ENCODE measurements at places on chromosomes 1 and 21. TPM values are rescaled to one million over a fixed set of nuclear protein-coding genes. Genes with fewer than 3 reads are reported as not detected.
A peak's percentile ranks its signal among the peaks of the same experiment; 100 is the strongest.

Gene EFNA1
- 51.0 TPM for total RNA-seq

DNA sequence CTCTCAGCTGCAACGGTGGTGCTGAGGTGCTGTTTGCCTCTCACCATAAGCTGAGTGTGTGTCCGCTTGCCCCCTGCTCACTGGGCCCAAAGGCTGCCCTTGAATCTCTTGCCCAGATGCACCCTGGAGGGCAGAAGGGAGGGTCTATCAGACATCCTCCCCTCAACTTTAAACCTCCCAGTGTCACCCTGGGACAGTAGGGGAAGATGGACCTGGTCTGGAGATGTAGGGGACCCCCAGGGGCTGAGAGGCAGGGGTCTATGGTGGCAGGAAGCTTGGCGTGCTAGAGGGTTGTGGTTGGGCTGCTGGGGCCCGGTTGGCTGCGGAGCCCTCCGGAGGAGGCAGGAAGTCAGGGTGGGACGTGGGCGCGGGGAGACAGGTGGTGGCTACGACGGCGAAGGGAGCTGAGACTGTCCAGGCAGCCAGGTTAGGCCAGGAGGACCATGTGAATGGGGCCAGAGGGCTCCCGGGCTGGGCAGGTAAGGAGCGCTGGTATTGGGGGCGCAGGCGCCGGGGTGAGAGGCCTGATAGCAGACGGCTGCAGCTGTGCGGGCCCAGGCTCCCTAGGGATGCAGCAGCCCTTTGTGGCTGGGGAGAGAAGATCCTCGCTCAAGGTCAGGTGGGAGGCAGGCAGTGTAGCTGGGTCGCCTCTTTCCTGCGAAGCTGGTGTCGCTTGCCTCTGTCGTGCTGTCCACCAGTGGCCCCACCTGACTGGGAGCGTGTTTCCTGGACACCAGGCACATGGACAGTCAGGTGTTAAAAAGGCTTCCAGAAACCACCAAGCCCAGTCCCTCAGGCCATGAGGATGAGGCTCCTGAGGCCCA, at the start of gene LCK:
Gene LCK (plus strand): TSS at position 373 of the 824 bp plus-strand sequence. CDS start 23,065 bp downstream, outside the sequence.
- no peak for DNase-seq

- peak; percentile 49 for DNase-seq
Observed at GRCh38 chr1:245154429-245155271, at the start of gene KIF26B. Gene KIF26B, plus strand, starts transcription at chr1:245154985. Its CDS starts 440 bp downstream, at chr1:245155425.

DNA sequence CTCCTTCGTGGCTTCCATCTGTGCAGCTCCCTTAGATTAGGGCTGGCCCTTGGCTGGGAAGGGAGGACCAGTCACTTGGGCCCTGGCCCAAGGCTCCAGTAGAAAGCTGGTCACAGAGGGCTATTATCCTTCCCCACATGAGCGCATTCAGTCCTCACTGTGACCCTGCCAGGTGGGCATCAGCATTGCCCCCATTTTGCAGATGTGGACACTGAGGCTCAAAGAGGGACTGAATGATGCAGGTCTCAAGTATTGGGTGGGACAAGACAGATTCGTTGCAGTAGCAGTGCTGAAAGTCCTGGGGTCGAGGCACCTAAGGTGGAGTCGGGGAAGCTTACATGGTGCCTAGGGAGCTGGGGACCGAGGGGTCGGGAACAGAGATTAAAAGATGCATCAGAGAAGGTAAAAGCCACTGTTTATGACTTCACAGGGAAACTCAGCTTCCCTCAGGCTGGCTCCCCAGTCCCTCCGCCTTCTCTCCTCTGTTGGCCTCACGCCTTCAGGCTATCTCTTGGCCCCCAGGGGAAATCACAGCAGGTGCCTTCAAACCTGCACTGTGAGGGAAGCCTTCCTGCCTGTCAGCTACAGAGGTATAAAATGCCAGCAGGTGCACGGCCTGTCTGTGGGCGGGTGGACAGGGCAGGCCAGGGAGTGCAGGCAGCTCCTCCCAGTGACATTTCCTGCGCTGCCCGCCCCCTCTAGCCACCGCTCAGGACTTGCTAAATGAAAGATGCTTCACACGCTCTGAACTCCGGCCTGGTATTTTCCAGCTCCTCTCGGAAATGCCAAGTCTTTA, 178.4 kb downstream of the GRIK3 start:
- no peak for DNase-seq

Gene AMY2A
- total RNA-seq, result not detected

- DNase-seq, result no peak
Observed at GRCh38 chr1:112866151-112866550, 89.8 kb downstream of the SLC16A1 start.

DNA sequence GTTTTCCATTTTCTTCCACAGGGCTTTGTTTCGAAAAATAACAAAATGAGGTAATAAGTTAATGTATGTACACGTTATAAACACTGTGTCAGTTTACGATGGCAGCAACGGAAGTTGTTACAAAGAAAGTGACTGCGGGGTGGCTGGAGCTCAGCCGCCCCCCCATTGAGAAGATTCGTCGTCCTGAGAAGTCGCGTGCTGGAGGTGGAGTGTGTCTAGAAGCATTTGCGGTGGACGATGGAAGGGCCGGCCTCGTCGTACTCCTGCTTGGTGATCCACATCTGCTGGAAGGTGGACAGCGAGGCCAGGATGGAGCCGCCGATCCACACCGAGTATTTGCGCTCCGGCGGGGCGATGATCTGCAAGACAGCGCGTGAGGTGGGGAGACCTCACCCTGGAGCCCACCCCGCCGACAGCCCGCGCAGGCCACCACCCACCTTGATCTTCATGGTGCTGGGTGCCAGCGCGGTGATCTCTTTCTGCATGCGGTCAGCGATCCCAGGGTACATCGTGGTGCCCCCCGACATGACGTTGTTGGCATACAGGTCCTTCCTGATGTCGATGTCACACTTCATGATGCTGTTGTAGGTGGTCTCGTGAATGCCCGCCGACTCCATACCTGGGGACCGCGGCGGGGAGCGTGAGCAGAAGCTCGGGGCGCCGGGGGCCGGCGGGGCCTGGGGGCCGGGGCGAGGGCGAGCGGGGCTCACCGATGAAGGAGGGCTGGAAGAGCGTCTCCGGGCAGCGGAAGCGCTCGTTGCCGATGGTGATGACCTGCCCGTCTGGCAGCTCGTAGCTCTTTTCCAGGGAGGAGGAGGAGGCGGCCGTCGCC, 2.4 kb downstream of the ACTA1 start:
- no peak for DNase-seq

Gene NPPA
- 5.5 TPM for total RNA-seq

Gene CHIA
- not detected for total RNA-seq

DNA sequence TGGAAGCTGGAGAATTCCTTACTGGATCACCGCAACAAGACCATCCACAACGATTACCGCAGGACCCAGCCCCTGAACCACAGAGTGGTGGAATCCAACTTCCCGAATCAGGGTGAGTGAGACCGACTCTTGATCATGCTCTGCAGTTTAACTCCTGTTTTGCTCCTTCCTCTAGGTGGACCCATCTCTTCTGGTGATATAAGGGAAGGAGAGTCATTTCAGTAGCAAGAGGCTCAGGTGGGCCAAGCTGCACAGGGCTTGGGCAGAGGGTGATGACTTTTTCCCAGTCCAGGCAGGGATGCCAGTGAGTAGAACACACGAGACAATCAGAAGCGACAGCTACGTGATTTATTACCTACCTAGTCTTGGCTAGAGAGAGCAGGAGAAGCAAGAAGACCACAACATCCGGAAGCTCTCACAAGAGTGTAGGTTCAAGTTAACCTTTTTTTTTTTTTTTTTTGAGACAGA, 25.2 kb downstream of the CA6 start:
- DNase-seq, result no peak

Gene TFAP2E
- 0.37 TPM for total RNA-seq

DNA sequence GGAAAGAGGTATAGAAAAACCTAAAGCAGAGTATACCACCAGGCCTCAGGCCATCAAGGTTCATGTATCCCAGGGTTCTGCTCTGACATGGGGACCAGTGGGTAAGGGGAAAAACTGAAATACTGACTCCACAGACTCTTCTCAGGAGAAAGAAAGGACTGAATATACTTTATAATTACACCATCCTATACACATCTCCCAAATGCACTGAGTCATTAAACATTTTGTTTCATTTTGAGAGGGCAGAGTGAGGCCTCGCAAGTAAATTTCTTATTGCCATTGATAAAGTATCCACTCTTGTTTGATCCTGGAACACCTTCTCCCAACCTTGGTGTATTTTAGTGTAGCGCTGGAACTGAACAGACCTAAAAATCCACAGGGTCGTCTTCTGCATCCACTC, 247.9 kb downstream of the SLC45A1 start:
- DNase-seq, result no peak

- DNase-seq, result no peak
Observed at GRCh38 chr21:35394634-35395369, 345.7 kb upstream of the RUNX1 start.

GRCh38 chr1:187641463-187641862, 812.7 kb downstream of the PLA2G4A start:
- no peak for DNase-seq

DNA sequence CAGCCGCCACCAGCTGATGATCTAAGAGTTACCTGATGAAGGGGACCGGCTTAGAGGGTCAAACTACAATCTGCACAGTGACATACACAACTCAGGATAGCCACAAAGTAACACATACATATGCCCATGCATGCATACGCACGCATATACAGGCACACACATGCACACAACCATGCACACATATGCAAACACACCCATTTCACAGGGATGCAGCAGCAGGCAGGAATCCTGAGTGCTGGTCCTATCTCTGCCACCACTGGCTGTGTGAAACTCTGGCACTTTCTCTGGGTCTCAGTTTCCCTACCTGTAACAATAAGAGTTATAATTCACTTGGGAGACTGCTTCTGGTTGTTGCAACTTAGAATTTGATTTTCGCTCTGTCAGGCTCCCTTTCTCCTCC, 520.2 kb downstream of the PTPRU start:
- no peak for DNase-seq

Gene TMOD4
- total RNA-seq, result 0.62 TPM

GRCh38 chr21:45160198-45160597, 85.8 kb downstream of the ADARB1 start:
- no peak for DNase-seq

DNA sequence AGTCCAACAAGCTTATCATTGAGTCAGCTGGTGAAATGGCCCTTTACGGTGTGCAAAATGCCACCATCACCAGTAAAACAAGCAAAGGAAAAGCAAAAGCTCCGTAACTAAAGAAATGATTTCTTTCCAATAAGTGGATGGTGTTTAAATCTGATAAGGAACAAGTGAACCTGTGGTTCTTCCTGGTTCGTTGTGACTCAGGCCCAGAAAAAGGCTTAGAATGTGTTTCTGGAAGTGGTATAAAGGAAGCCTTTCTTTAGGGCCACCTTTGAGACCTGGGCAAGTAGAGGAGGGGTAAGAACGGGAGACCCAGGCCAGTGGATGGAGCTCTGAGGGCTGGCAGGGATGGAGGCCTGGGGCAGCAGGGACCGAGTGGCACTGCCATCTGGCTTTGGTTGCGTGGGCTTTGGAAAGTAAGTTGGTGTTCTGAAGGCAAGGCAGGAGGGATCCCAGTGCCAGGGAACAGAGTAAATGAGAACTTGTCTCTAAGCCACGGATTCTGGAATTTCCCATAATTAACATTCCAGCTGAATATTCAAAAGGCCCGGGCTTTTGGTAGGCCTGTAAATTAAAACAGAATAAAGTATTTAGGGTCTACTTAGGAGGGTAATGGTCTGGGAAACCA, 87.9 kb upstream of the LMO4 start:
- DNase-seq, result no peak

Gene PODN
- total RNA-seq, result 19.4 TPM

GRCh38 chr1:183404476-183404875, 13.7 kb downstream of the NMNAT2 start:
- DNase-seq, result no peak

- no peak for DNase-seq
Observed at GRCh38 chr1:82466891-82467290, 666.2 kb downstream of the ADGRL2 start.

- no peak for DNase-seq
Observed at GRCh38 chr1:200233393-200233792, 176.4 kb downstream of the ZNF281 start.

Gene C1orf226
- total RNA-seq, result 5.8 TPM

- DNase-seq, result peak; percentile 52
Observed at GRCh38 chr21:28633839-28634555, 358.7 kb downstream of the LTN1 start.

- DNase-seq, result no peak
Observed at GRCh38 chr1:160429125-160429561, 28.8 kb downstream of the VANGL2 start.

Data from left ventricle myocardium superior (tissue), 1 donor.